ENCODE measurements at places on chromosomes 1 and 21.

DNA sequence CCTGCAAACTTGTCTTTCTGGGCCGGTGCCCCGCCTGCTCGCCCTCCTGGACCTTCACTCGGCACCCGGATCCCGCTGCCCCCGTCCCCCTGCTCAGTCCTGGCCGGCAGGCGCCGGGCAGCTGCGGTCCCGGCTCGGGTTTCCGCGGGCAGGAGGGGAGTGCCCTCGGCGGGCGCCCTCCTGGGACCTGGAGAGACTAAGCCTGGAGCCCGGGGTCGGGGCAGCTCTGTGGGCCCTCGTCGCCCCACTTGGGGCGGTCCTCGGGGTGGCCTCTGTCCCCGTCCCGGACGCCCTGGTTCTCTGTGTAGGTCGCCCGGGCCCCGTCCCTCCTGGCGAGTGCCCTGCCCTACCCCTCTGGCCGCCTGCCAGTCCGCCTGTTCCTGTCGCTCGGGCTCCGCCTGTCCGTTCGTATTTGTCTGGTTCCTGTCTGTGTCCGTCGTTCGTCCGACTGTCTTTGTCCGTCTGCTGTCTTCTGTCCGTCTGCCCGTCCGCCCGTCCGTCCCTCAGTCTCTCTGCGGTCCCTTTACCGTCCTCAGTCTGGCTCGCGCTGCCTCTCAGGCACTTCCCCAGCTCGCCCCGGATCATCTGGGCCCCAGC, 490 bp downstream of the SERINC2 start:
- DNase-seq, result no peak

DNA sequence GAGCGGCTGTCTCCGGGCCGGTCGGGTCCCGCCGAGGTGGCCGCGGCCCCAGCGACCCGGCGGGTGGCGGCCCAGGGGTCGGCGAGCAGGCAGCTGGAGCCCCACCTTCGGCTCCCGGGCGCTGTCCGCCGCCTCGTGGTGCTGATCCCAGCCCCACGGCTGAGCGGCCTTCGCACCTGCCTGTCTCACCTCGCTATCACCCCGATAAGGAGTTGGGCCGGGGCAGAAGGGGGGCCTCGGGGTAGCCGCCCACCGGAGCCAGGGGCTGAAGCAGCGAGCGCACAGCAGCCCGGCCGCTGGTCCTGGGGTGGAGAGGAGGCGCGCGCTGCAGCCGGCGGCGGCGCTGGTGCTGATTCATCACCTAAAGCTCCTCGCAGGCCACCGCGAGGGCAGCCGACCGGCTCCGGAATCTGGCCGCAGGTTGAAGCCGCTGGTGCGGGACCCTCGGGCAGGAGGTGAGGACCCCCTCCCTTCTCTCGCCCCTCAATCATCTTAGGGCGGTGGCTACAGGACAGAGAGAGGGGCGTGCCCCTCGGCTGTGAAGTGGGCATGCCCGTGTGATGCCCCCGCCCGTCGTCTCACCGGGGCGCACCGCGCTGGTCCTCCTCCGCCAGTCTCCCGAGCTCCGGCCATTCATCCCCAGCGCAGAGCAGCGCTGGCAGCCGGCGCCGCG, 575 bp downstream of the TRIM67 start:
- DNase-seq, result no peak

DNA sequence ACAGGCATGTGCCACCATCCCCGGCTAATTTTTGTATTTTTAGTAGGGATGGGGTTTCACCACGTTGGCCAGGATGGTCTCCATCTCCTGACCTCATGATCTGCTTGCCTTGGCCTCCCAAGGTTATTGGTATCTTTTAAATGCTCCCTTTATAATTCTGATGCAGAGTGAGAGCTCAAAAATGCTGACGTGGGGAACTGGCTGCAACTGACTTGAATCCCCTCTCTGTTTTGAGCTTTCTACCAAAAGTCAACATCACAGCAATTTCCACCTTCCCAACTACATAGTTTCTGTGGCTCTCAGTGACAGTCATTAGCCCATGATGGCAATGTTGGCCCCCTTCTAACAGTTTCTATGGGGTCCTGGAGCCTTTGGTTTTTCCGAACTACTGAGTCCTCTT, 268.2 kb upstream of the FOXD3 start:
- no peak for DNase-seq

GRCh38 chr1:109636201-109636952, 16.7 kb downstream of the AMPD2 start:
- no peak for DNase-seq

- DNase-seq, result no peak
These were observed 50.0 kb downstream of the CACHD1 start for GRCh38 chr1:64519901-64520300.

- DNase-seq, result no peak
These were observed 59.4 kb downstream of the AXDND1 start for GRCh38 chr1:179425186-179425585.

Measured in AG09319 (cell line).